ENCODE measurements at places on chromosomes 3 and 15. TPM values are rescaled to one million over a fixed set of nuclear protein-coding genes. Genes with fewer than 3 reads are reported as not detected.
A peak's percentile ranks its signal among the peaks of the same experiment; 100 is the strongest.

GRCh38 chr3:183153210-183153950 is 9.2 kb downstream of the LAMP3 start:
- H3K27me3 ChIP-seq = peaks cover 39% of the 10 kb centered on the region
- DNase-seq = no peak
- no peak overlapping the region for H3K4me3 ChIP-seq
- no peaks in the 10 kb centered on the region for H3K4me1 ChIP-seq
- H3K27ac ChIP-seq = no peak overlapping the region

GRCh38 chr3:37171144-37171543 is 3.2 kb downstream of the LRRFIP2 start:
- no peak for DNase-seq
- H3K4me3 ChIP-seq = no peak overlapping the region
- H3K4me1 ChIP-seq = peaks cover 27% of the 10 kb centered on the region
- peak overlapping the region; percentile 17 for H3K27ac ChIP-seq
- no peaks in the 10 kb centered on the region for H3K27me3 ChIP-seq

- no peaks in the 10 kb centered on the region for H3K36me3 ChIP-seq
- no peaks in the 10 kb centered on the region for H3K4me1 ChIP-seq
- no peak overlapping the region for H3K27ac ChIP-seq
- DNase-seq = no peak
- no peaks in the 10 kb centered on the region for H3K27me3 ChIP-seq
These were observed 140.1 kb upstream of the TMEM108 start for GRCh38 chr3:132898141-132898540.

DNA sequence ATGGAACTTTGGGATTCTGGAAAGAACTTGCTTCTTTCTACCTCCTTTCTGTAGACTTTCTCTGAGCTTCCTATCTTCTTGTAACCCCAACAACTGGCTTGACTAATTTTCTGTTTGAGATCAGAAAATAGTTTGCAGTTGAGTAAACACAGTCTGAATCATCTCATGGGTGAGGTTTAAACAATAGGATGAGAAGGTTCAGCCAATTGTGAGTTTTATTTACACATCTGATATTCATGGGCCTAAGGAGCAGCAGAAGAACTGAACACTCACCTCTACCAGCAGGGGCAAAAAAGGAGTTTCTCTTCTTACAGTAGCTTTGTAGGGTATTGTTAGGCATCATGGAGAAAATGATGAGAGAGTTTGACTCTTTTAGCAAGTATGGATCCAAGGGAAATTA is 54.2 kb downstream of the DTWD1 start:
- H3K4me1 ChIP-seq = peaks cover 19% of the 10 kb centered on the region
- H3K4me3 ChIP-seq = no peak overlapping the region
- no peak for DNase-seq
- H3K27me3 ChIP-seq = no peaks in the 10 kb centered on the region

DNA sequence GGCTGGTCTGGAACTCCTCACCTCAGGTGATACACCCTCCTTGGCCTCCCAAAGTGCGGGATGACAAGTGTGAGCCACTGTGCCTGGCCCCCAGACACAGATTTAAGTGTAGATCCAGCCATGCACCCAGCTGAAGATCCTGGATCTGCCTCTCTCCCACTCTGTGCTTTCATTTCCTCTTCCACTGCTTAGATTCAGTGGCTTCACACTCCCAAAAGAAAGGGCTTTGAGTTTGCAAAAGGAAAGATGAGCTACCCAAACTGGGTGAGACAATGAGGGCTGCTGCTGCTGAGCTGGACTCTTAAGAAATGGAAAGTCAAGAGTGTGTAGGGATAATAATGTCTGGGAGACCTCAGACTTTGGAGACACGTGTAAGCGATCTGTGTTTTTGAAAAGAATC is 45.5 kb downstream of the ISG20 start:
- no peaks in the 10 kb centered on the region for H3K4me1 ChIP-seq
- H3K36me3 ChIP-seq = no peaks in the 10 kb centered on the region
- no peak for DNase-seq
- no peak overlapping the region for H3K4me3 ChIP-seq
- no peak overlapping the region for H3K27ac ChIP-seq
- peaks cover 4% of the 10 kb centered on the region for H3K27me3 ChIP-seq

GRCh38 chr3:8481380-8481779 is 20.2 kb upstream of the LMCD1 start:
- H3K27ac ChIP-seq = no peak overlapping the region
- H3K4me1 ChIP-seq = peaks cover 28% of the 10 kb centered on the region
- H3K36me3 ChIP-seq = no peaks in the 10 kb centered on the region
- peak; percentile 25 for DNase-seq
- H3K4me3 ChIP-seq = no peak overlapping the region
- no peaks in the 10 kb centered on the region for H3K27me3 ChIP-seq

Gene CYP8B1
- not detected for total RNA-seq

Gene CADPS
- 3.2 TPM for total RNA-seq
